ENCODE measurements at places on chromosomes 6 and 20.
A peak's percentile ranks its signal among the peaks of the same experiment; 100 is the strongest.

- no peak for DNase-seq
Measured at GRCh38 chr20:60652046-60652445, 600.0 kb upstream of the CDH4 start.

DNA sequence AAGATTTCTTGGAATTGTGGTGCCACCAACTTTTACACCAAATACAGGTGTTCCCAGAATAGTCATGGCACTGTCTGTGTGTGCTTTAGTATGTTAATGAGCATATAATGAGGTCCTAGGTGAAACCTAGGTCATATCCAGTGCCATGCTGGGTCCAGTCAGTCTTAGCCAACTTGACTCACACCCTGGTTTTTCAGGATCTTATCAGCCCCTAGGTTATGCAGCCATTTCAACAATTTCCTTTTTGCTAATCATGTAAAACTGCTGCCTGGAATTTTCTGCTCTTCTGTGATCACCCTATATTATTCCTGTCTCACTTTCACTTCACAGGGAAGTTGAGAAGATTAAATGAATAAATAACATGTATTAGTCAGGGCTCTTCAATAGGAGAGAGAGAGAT, 23.7 kb downstream of the SDHAF4 start:
- DNase-seq = no peak

DNA sequence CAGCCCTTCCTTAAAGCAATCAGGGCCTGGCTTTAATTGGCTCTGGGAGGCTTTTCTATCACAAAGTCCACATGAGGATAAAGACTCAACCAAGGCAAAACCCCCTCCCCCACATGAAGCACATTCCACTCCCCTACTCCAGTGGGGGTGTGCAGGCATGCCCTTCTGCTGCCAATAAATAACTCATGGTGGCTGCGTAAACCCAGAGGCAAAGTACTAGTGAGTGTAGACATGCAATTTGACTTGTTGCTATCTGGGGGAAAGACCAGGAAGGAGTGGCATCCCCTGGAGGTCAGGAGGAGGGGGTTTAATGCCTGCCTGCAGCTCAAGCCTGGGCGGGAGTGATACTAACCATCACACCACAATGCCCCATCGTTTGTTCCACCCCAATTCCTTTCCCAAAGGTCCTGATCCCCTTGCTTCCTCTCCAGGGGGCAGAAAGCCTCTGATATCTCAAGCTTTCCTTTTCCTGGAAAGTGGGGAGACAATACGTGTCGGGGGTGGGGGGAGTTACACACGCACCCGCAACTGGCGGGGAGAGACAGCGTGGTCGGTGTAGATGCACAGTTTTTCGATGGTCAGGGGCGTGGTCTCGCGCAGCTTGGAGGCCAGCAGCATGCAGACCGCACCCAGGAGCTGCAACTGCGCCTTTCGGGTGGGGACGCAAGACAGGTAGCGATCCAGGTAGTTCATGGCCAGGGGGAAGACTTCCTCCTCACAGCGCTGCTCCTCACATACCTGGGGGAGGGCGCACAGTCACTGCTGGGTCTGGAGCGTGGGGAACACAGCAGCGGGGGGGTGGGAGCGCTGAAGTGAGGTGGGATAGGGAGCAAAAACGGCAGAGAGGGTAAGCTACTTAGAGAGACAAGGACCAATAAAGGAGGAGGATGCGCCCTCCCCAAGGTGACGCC, 1.5 kb downstream of the CCND3 start:
- DNase-seq = no peak

- peak; percentile 15 for DNase-seq
Measured at GRCh38 chr6:106799031-106799894, 169.9 kb downstream of the QRSL1 start.

DNA sequence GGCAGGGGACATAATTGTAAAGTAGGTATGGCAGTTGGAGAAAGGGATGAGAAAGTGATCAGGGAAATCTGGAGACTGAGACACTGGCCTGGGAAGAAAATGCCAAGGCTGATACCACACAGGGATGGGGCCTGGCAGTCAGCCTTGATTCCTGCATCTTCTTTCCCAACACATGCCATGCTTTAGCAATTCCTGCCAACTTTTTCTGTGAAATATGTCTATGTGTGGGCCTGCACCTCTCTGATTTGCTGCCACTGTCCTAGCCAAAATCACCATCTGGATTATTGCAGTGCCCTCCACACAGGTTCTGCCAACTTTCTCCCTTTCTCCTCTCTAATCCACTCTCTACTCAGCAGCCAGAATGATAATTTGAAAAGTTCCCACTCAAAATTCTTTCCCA, 759.8 kb upstream of the CITED2 start:
- no peak for DNase-seq

DNA sequence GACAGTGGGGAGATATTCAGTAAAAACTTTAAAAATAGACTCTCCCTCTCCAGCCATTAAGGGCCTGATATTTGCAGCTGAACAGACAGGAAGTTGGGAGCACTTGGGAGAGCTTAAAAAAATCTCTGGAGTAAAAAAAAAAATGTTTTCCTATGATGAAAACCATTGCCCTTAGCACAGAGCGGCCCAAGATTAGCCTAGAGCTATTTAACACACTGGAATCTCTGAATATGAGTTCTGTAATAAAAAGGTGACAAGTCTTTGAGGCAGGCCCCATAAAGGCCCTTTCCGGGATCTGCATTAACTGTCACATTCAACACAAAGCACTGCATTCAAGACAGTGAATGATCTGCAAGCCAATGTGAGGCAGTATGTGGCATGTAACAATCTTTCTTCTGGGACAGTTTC, 393.7 kb downstream of the ZFAND3 start:
- no peak for DNase-seq

DNA sequence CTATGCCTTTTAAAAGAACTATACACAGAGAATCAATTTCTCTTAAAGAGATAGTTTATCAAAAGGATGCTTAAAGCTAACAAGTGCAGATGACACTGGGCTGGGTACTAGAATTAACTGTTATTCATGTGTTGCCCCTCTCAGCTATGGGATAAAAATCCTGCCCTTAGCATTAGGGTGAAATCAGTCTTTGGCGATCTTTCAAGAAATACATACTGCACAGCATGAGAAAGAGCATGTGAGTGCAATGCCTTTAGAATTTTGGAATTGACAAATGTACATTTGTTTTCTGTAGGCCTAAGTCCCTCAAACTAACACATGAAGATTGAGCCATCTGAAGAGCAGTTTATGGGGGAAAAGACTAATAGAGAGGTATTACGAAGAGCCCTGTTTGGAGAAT, 115.4 kb downstream of the ZFP64 start:
- no peak for DNase-seq

DNA sequence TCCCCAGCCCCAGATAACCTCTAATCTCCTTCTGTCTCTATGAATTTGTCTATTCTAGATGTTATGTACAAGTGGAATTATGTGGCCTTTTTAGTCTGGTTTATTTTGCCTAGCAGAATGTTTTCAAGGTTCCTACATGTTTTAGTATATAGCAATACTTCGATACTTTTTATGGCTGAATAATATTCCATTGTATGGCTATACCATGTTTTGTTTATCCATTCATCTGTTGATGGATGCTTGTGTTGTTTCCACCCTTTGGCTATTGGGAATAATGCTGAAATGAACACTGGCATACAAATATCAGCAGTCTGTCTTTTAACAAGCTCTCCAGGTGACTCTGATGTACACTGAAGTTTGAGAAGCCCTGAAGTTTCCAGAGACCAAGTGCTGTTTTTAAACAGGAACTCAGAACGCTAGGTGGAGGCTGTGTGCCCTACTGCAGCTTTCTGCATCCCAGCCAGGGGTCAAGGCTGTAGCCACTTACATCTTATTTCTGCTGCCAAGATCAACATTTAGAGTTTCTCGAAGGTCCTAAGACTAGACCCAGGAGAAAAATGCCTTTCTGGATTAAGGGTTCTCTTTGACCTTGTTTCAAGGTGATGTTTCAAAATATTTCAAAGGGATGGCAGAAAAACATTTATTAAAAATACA, 123.0 kb downstream of the SOBP start:
- DNase-seq = no peak

DNA sequence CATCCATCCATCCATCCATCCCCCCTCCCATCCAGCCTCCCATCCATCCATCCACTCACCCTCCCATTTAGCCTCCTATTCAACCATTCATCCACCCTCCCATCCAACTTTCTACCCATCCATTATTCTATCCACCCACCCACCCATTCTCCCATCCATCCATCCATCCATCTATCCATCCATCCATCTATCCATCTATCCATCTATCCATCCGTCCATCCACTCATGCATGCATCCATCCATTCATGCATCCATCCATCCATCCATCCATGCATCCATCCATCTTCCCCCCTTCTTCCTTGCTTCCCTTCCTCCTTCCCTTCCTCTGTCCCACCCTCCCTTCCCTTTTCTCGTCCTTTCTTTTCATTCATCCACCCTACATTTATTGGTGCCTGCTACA, 4.8 kb upstream of the BPIFB4 start:
- no peak for DNase-seq

DNA sequence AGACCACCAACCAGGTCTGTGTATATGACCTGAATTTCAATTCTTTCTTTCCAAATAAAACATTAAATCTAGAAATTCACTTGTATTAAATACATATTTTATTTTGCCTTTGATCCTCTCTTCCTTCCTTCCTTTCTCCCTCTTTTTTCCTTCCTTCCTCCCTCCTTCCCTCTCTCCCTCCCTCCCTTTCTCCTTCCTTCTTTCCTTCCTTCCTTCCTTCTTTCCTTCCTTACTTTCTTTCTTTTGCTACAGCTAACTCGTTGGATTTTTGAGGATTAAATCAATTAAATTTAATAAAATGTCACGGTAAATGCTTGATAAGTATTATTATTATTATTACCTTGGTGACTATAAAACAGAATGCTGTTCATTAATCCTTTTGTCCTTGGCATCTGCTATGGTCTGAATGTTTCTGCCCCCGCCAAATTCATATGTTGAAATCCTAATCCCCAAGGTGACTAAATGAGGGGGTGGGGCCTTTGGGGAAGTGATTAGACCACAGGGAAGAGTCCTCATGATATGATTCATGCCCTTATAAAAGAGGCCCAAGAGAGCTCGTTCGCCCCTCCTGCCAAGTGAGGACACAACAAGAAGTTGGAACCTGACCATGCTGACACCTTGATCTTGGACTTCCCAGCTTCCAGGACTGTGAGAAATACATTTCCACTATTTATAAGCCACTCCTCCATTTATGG, 67.6 kb upstream of the BTBD3 start:
- no peak for DNase-seq

DNA sequence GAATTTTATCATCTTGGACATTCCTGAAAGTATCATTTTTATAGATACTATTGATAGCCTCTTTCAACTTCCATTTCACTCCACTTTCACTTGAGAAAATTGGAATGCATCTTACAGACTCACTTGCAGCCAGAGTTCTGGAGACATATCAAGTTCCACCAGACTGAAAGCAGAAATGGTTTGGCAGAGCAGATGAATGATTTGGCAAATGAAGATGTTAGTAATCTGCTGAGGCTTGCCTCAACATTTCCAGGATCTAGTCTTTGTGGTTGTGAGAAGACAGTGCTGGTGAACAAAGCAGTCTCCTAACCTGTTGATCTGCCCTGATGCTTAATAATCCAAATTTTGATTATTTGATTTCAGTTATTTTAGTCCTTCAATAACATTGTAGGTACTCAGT, 202.6 kb downstream of the TRDN start:
- peak; percentile 10 for DNase-seq

DNA sequence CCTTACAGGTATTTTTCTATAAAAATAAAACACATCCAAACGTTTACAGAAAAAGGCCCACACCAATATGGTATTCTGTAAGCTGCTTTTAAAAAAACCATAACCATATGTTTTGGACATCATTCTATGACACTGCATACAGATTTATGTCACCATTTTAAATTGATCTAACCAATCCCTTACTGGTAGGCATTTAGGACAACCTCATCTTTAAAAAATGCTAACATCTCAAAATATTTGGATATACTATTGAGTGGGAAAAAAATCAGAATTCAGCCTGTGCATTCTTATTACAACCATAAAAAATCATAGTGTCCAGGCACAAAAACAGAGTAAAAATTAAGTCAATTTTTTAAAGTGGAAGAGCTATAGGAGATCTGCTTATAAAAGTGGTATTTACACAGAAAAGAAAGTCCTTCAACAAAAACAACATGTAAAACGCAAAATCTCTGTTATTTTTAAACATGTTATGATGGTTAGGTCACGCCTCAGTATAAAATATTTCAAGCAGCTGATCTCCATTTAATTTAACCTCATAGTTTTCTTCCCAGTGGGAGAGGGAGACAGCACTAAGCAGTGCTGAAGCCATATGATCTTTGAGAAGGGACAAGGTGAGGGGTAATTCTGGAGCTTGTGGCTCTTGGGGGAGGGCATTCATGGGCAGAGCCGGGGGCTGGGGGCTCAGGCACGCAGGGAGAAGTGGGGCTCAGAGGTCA, 21.2 kb downstream of the TRAM2 start:
- no peak for DNase-seq

DNA sequence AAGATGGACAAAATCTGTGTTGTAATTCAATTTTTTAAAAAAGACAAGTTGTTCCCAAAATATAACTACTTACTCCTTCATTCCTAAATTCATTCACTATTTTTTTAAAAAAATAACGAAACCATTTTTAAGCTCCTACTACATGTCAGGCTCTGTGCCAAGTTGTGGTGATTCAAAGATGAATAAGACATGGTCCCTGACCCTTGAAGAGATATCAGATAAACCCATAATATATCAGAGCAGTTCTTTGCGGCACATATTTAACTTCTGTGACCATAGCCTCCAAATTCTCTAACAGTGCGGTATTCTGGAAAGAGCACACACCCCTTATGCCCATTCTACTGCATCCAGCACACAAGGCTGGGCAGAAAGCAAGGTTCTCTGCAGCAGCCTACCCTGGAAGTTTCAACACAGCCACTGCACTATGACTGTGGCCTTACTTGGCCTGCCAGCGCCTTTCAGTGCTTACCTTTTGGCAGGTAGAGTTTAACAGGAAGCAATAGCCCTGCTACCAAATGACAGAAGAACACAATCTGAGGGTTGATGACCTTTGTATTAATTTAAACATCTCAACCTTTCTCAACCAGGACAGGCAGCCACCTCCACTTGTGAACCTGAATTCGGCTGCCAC, 406.5 kb downstream of the BTBD9 start:
- no peak for DNase-seq

- DNase-seq = no peak
Measured at GRCh38 chr20:39855799-39856198, 833.2 kb downstream of the MAFB start.

GRCh38 chr20:57633945-57634491, 13.8 kb upstream of the ZBP1 start:
- DNase-seq = no peak

DNA sequence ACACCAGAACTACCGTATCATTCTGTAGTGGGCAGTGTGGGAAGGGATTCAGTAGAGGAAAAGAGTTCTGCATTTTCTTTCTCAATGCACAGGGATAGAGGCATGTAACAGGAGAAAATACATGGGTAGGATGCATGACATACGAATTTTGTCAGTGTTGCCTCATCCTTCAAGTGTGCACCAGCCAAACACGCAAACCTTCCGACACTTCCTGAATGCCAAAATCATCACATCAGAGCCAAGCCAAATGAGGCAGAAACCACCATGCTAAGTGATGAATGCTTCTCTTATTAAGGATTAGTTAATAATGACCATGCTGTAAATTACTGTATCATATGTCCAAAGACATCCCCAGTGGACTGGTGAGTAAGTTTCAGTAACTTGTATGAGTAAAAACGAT, 27.3 kb downstream of the RAMACL start:
- peak; percentile 33 for DNase-seq

- DNase-seq = no peak
Measured at GRCh38 chr6:158545043-158545966, 14.6 kb upstream of the TMEM181 start.

GRCh38 chr6:2563635-2564034, 187.1 kb downstream of the MYLK4 start:
- DNase-seq = peak; percentile 43
